GM03348 (cell line): ENCODE measurements at places on chromosomes 3 and 15.
A peak's percentile ranks its signal among the peaks of the same experiment; 100 is the strongest.

GRCh38 chr3:71104556-71104955 is 479.0 kb downstream of the FOXP1 start:
- no peak for DNase-seq

GRCh38 chr15:34055868-34056595 is 17.0 kb upstream of the AVEN start:
- peak; percentile 81 for DNase-seq

DNA sequence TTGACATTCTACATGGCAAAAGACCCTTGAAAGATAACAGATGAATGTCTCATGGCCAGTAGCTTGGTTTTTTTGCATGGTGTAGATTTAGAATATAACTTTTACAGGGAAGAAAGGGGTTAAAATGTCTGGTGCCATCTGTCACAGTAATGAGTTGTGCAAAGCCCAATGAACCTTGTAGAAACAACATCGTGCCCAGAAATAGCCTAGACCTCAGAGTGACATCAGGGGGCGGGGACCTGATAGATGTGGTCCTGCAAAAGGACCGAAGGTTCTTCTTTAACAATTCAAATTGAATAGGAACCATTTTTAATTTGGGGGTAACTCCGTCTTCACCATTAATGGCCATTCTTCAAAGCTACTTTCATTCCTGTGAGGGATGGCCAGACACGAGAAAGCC is 254.1 kb upstream of the CTDSPL start:
- no peak for DNase-seq

DNA sequence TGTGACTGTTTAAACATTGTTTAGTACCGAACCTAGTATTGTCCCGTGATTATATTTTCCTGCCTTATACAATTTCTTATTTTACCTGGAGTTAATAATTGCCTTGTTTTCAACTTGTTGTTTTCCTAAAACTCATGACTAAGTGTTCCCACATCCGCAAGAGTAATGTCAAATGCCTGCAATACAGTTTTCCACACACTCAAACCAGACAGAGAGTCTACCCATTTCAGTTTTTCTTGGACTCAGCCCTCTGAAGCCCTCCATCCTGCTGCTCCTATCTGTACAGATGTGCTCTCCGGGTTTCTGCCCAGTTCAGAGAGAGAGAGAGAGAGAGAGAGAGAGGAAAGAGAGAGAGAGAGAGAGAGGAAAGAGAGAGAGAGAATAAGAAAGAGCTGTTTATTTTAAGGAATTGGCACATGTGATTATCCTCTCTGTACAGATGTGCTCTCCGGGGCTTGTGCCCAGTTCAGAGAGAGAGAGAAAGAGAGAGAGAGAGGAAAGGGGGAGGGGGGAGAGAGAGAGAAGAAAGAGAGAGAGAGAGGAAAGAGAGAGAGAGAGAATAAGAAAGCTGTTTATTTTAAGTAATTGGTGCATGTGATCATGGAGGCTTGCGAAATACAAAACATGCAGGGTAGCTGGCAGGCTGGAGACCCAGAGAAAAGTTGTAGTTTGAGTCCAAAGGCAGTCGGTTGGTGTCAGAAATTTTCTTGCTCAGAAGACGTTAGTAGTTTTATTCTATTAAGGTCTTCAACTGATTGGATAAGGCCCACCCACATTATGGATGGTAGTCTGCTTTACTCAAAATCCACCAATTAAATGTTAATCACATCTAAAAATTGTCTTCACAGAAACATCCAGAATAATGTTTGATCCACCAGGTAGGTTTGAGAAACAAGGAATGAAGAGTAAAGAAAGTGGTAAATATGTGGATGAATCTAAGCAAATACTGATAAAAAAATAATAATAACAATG is 104.1 kb upstream of the GOLGA8J start:
- DNase-seq = peak; percentile 16

GRCh38 chr3:90035643-90036042 is 928.2 kb downstream of the EPHA3 start:
- DNase-seq = no peak

GRCh38 chr15:86915811-86916331 is 836.2 kb downstream of the AGBL1 start:
- peak; percentile 78 for DNase-seq

- DNase-seq = no peak
Measured at GRCh38 chr3:64225695-64226499, 631 bp upstream of the PRICKLE2 start.

DNA sequence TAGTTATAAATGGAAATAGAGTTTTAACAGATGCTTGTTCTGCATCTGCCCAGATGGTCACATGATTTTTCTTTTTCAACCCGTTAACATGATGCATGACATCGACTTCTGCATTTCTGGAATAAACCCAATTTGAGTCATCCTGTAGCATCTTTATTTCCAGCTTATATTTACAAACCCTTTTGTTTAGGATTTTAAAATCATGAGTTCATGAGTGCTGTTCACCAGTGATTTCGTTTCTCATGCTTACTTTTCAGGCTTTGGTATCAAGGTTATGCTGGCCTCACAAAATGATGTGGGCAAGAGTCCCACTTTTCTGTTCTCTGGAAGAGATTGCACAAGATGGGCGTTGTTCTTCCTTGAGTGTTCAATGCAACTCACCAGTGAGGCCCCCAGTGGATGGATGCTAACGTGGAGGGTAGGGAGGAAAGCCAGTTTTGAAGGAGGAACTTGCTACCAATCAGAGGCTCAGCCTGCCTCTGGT is 5.2 kb downstream of the HRH1 start:
- peak; percentile 75 for DNase-seq
